ENCODE measurements at places on chromosomes 5 and 9.
A peak's percentile ranks its signal among the peaks of the same experiment; 100 is the strongest.

GRCh38 chr5:37494756-37495155 is 115.6 kb downstream of the WDR70 start:
- DNase-seq = no peak

GRCh38 chr5:126521130-126521529 is 73.9 kb downstream of the ALDH7A1 start:
- DNase-seq = no peak

DNA sequence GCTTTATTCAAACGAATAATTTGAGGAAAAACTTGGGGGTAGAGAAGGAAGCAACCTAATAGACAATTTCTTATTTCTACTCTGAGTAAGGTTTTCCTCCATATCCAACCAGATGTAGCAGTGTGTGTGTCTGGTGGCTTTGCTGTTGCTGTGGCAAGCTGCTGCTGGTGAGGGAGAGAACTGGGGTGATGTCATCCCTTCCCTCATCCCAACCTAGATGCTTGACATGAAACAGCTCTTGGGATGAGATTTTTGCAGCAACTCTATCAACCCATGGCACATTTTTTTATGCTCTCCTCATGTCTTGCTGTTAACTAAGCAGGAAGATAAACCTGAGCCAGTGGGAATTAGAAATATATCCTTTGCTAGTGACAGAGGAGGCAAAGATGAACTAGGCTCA is 135.8 kb downstream of the PCSK1 start:
- DNase-seq = no peak

GRCh38 chr9:133008824-133009223 is 22.0 kb upstream of the GTF3C5 start:
- DNase-seq = no peak

- DNase-seq = no peak
Measured at GRCh38 chr5:73496984-73497457, 1.2 kb upstream of the BTF3 start.

- DNase-seq = no peak
Measured at GRCh38 chr9:121725008-121725775, 73.8 kb downstream of the DAB2IP start.

DNA sequence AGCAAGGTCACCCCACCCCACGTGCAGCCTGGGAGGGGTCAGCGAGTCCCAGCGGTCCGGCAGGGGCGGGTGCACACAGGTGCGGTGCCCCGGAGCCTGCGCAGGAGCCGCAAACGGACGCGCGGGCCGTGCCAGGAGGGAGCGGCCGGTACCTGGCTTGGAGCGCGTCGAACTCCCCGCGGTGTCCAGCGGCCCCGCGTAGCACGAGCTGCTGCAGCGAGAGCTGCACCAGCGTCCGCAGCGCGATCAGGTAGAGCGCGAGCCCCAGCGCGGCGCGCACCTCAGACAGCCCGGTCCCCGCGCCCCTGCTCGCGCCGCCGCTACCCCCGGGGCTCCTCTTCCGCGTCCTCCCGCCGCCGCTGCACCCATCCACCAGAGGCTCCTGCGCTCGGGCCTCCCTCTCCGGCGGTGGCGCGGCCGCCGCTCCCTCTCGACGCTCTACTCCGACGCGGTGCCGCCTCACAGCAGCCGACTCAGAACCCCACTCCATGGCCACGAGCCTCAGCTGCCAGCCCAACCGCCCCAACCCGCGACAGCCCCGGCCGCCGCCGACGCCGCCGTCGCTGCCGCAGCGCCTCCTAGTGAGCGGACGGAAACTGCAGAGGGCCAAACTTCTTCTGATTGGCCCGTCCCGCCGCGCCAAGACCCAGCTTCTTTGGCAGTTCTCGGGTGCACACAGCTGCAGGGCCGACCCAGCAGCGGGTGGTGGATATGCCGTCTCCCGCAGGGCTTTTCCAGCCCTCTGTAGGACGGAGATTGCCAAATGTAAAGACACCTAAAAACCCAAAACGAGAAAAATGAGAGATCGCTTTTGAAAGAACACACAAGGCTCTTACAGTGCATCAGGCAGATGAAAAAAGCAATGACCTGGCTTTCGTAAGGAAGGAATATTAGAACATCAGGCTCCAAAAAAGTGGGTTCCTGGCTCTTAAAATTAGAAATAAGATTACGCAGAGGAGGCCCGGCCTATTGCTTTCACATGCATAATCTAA is at the start of gene ERMP1:
Gene ERMP1 (minus strand): TSS at position 580 of the 992 bp plus-strand sequence. CDS start 90 bp downstream, at position 490.
- DNase-seq = peak; percentile 91

GRCh38 chr5:128100860-128101557 is 17.4 kb downstream of the SLC12A2 start:
- no peak for DNase-seq

DNA sequence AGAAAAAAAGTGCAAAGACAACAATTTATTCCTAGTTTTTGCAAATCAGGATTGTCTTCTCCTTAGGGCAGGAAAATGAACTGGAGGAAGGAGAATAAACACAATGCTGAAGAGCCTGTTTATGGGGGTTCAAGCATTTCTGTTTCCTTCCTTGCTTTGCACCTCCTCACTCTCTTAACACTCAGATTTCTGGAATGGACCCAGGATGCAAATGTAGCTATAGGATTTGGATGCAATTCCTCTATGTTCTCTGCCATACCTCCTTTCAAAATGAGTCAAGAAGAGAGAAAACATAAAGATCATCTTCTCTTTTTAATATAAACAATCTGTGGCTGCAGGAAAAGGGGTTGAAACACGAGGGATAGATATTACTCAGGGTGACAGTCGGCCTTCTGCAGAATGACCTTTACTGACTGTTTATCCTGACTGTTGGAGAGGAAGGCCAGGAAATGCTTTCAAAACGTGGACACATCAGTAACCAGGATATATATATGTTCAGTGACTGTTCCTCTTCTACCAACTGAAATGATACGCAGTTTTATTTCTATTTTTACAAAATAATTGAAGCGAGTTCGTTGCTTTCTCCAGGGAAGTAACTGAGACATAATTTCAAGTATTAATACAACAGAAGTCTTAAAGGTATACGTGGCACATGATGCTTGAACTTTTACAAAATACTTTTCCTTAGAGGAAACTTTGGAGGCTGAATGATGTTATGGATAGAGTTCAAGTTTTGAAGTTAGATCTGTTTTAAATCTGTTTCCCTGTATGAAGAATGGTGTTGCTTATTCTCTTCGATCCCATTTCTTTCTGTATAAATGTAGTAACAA is 44.4 kb downstream of the ACTBL2 start:
- no peak for DNase-seq

- DNase-seq = no peak
Measured at GRCh38 chr5:157080286-157080685, 21.4 kb upstream of the HAVCR1 start.

GRCh38 chr9:7799944-7800285 is 337 bp upstream of the DMAC1 start:
- DNase-seq = no peak

DNA sequence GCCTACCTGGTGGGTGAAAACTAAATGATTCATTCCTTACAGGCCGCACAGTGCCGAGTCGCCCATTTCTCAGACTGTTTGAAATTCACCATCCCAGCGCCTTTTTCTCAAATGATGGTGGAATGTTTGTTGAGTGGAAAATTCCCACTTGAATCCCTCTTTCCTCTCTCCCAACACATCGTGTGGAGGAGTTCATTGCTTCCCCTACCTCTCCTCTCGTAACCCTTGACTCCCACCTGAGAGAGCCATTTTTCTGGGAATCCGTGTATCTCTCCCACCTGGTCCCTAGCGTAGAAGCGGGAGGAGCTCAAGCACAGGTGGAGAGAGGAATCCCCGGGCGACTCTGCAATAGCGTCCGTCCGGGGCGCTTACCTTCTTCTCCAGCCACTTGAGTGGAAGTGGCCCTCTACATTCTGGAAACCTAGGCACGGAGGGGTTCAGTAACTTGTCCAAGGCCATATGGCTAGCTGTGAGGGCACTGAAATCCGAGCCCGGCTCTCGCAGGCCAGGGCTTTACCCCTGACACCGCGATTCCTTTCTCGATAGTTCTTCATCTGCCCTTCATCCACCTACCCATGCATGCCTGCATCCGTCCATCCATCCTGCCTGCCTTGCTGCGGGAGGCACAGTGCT is 683 bp downstream of the OSMR start:
- no peak for DNase-seq

- peak; percentile 20 for DNase-seq
Measured at GRCh38 chr9:71819115-71819739, 50.9 kb upstream of the CEMIP2 start.

GRCh38 chr9:29060041-29060440 is 1486.8 kb upstream of the C9orf72 start:
- no peak for DNase-seq

GRCh38 chr9:137574192-137574591 is 4.5 kb downstream of the DPH7 start:
- DNase-seq = no peak

DNA sequence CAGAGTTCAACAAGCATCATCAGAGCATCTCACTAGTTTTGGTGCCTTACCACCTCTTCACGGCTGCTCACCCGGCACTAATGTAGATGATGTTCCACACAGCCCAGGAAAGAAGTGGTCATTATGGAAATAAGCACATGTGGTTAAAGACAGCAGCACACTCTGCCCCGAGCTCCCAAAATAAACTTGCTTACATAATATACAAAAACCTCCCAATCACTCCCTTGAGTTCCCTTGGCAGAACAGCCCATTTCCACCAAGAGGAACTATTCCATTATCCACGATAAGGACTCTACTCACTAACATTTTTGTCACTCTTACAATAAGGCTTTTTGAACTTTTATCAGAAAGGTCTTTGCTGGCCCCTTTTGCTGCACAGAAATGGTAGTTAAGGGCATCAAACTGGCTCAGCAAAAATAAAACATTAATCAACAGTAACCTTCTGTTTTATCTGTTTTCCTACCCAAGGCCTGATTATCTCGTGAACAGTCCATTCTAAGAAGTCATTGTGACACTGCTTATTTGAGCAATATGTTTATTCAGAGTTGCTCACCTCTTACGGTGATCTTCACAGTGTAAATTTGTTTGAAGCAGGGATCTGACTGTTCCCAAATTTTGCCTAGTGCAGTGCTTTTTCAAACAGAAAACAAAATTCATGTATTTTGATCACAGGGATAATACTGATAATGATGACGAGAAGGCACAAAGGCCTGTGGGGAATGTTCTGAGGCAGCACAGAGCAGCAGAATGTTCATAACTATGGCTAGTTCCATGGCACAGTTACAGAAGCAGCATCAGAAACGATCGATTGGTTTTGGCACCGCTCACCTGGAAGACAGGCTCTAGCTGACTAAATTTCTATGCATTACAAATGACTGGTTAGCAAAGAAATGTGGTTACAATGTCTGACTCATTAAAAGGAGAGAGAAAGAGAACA is 399.8 kb upstream of the PIK3R1 start:
- DNase-seq = no peak

DNA sequence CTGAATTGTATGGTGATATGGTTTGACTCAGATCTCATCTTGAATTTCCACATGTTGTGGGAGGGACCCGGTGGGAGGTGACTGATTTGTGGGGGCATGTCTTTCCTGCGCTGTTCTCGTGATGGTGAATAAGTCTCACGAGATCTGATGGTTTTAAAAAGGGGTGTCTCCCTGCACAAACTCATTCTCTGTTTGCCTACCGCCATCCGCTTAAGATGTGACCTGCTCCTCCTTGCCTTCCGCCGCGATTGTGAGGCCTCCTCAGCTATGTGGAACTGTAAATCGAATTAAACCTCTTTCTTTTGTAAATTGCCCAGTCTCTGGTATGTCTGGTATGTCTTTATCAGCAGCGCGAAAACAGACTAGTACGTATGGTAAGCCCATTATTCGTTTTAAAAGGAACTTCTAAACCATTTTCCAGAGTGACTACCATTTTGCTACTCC is 48.7 kb downstream of the SLC36A1 start:
- no peak for DNase-seq

DNA sequence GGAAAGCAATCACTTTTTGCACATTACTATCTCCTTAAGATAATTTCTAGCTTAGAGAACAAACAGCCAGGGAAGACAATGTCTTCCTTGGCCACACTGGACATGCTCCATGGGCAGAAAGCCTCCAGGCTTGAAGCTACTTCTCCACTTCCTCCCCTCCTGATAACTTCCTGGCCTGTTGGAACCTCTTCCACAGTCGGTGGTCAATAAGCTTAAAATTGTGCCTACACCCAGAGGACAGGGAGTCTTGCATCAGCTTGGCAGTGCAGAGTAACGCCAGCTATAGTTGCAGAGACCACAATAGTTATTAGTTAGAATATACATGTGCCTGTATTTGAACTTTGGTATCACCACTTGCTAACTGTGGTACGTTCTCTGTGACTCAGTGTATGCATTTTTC is 58.1 kb upstream of the ABCA1 start:
- no peak for DNase-seq

GRCh38 chr5:126464959-126465358 is 41.8 kb downstream of the GRAMD2B start:
- no peak for DNase-seq

DNA sequence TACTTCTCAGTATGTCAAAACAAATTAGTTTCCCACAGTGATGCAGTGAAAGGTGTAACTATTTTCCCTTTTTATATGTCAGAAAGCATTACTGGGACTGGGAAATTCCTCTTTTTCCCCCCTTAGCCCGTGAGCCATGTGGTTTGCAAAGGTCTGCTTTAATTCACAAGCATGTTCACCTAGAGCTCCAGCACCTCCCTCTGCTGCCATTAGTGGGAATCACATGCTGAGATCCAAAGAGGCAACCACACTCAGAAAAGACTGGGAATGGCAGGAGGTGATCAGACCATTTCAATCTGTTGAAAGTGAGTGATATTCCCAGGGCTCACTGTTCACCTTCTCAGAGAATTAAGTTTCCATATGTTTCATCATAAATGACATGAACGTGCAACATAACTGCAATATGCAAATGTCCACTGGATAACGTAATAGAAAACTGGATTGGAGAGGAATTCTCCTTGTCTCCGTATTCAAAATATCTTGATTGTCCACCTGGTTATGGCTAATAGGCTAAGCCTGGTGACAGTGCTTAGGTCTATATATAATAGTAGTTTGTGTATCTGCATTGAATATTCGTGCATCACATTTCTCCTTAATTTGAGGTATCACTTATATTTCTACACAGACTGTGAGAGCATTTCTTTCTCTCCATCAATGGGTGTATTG is 703.5 kb upstream of the WWC1 start:
- DNase-seq = no peak

- DNase-seq = peak; percentile 35
Measured at GRCh38 chr5:141850244-141850768, 27.9 kb downstream of the PCDH1 start.

DNA sequence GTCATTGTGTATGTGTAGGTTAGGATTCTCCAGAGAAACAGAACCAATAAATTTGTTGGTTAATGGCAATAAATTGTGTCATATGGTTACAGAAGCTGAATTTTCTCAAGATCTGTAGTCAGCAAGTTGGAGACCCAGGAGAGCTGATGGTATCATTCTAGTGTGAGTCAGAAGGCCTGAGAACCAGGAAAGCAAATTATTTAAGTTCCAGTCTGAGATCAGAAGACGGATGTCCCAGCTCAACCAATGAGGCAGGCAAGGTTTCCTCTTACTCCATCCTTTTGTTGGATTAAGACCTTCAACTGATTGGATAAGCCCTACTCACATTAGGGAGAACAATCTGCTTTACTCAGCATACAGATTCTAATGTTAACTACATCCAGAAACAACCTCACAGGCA is 656.3 kb downstream of the ANXA1 start:
- no peak for DNase-seq

GRCh38 chr5:157926977-157927376 is 68.0 kb upstream of the CLINT1 start:
- no peak for DNase-seq

GRCh38 chr5:109080896-109081295 is 328.9 kb downstream of the PJA2 start:
- no peak for DNase-seq

GRCh38 chr9:95097279-95097678 is 220.2 kb downstream of the FANCC start:
- DNase-seq = no peak

All from stimulated activated CD4-positive, alpha-beta T cell treated with anti-CD3 and anti-CD28 coated beads, Interleukin-4, amount 100 ng/mL, for 4 hours (primary cell).